PC-3 (cell line): ENCODE measurements at places on chromosomes 11 and 22.

DNA sequence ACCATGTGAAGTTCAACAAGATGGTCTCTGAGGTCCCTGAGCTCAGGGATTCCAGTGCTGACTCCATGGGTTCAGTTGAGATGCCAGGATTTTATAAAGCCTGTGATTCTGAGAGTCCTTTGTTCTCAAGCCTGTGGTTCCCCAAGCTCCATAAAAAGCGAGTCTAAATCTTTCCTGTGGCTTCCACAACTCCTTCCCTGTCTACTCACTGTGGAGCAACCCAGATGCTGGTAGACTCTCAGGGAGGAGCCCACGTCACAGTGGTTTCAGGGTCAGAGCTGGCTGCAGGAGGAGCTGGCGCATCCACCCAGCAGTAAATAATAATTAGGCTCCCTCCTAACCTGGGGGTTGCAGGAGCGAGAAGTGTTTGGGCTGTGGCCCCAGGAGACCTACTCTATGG, 2.0 kb upstream of the RELT start:
- no peak for DNase-seq

- no peak for DNase-seq
Measured at GRCh38 chr11:117412653-117413275, 85.1 kb downstream of the CEP164 start.

- DNase-seq, result no peak
Measured at GRCh38 chr22:37534445-37534844, 15.2 kb upstream of the CARD10 start.

GRCh38 chr11:100550298-100550697, 136.8 kb upstream of the ARHGAP42 start:
- DNase-seq, result no peak

- no peak for DNase-seq
Measured at GRCh38 chr22:26045051-26045450, 124.2 kb upstream of the SEZ6L start.

DNA sequence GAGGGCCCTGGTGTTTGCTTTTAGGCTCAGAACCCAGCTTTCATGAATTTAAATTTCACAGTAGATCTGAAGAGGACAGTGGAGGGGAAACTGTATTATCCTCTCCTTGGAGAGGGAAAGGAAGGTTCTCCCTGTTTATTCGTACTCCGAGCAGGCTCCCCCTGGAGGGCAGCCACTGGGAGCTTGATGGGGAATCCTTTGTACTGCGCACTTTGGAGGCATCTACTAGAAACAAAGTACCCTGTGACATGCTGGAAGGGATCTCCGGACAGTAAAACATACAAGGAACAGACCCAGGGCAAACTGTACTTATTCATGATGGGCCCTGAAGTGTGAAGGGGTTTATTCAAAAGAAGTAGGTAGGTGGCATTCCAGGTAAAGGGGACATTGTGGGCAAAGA, 27.2 kb downstream of the NAV2 start:
- no peak for DNase-seq

GRCh38 chr11:2728663-2729332, 29.0 kb upstream of the KCNQ1OT1 start:
- no peak for DNase-seq
